ENCODE measurements at places on chromosomes 2 and 18. TPM values are rescaled to one million over a fixed set of nuclear protein-coding genes. Genes with fewer than 3 reads are reported as not detected.

Gene CTAGE1
- total RNA-seq = not detected

Gene SOCS6
- total RNA-seq = 31.4 TPM

Gene CCDC141
- not detected for total RNA-seq

Gene POMC
- total RNA-seq = not detected

Gene RMDN2
- 5.3 TPM for total RNA-seq

Gene SKOR2
- not detected for total RNA-seq

Gene BCL11A
- 0.02 TPM for total RNA-seq

Gene CCDC178
- total RNA-seq = not detected

Gene CRYGB
- total RNA-seq = not detected

Gene CSRNP3
- total RNA-seq = not detected

Gene CARF
- 0.54 TPM for total RNA-seq

Gene FSIP2
- total RNA-seq = not detected

Gene ST8SIA5
- total RNA-seq = not detected

Gene TCF4
- 1.5 TPM for total RNA-seq

Gene BOLL
- total RNA-seq = not detected

Gene PID1
- 4.0 TPM for total RNA-seq

Gene RUFY4
- not detected for total RNA-seq

Gene FBXO36
- total RNA-seq = 1.7 TPM

Gene DLX1
- total RNA-seq = 3.2 TPM

Gene AKAIN1
- total RNA-seq = not detected

Gene MYO1B
- total RNA-seq = 46.1 TPM

Gene LYPD1
- total RNA-seq = 15.2 TPM

Gene SPP2
- total RNA-seq = not detected

Gene AGXT
- not detected for total RNA-seq

Gene ECEL1
- 0.19 TPM for total RNA-seq

Gene ALPG
- 0.33 TPM for total RNA-seq

Gene GRB14
- 4.5 TPM for total RNA-seq

Data from A549 treated with Mapracorat at 1 μM for 4 hours (cell line).